NCI-H2227 treated with DMSO at 0.1 percent for 48 hours (cell line): ENCODE measurements at places on chromosomes 2 and 18.

GRCh38 chr2:237120916-237121315 is 35.2 kb downstream of the COPS8 start:
- DNase-seq, result no peak

- DNase-seq, result no peak
Observed at GRCh38 chr2:189629531-189630453, 31.5 kb upstream of the ASNSD1 start.

DNA sequence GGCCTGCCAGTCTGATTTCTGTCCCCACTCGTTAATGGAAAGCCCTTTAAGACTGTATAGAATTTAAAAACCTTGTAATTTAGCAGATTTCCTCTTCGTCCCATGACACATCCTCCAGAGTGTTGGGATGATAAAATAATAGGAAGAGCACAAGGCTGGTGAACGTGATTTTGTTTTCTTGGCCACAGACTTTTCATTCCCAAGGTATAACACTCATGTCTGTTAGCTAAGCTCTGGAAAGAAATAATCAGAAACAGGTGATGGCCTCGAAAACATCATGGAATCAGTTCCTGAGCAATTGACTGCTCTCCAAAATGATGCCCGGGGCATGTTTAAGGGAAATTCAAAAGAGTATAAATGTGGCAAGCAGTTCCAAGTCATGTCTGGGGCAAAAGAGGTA is 337.8 kb upstream of the TCF4 start:
- no peak for DNase-seq

GRCh38 chr2:47521666-47522285 is 118.8 kb downstream of the MSH2 start:
- no peak for DNase-seq

- DNase-seq, result no peak
Observed at GRCh38 chr18:41144441-41144840, 810.6 kb upstream of the PIK3C3 start.

GRCh38 chr2:144518748-144519596 is 947 bp downstream of the ZEB2 start:
- DNase-seq, result no peak

DNA sequence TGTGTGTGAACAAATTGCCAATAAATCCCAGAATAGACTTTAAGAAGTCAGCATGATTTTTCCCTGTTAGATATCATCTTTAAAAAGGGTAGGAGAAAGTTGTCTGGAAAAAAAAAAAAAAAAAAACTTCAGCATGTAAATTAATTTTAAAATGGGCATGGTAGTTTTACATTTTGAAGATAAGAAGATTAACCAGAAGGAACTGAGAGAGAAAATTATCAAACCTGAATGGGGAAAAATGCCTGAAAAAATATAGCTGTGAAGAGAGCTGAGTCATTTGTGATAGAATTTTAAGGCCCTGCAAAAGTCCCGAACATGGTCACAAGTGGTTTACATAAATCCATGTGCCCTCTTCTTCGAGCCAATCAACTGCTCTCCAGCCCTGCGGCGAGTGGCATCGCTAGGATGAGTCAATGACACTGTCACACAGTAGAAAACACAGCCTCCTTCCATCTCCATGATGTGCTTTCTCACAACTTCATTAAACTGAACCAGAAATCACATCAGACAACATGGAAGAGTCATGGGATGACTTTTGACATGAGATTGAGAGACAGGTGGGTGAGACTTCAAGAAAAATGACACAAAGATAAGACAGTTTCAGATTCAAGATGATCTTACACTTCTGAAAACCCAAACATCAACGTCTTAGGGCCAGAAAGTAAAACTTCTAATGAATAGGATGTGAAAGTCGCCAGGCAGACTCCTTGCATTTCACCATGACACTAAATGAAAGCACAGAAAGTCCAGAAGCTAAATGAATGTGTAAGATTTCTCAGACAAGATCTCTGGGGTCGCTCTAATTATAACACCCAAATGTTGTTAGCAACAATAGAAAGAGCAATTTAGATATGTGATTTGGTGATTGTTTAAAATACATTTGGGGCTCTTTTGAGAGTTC is 273.0 kb upstream of the ID2 start:
- no peak for DNase-seq

- no peak for DNase-seq
Observed at GRCh38 chr18:8989855-8990254, 112.6 kb upstream of the NDUFV2 start.

GRCh38 chr2:71303849-71304248 is 27.7 kb upstream of the ZNF638 start:
- no peak for DNase-seq

- no peak for DNase-seq
Observed at GRCh38 chr18:77053616-77054287, 78.8 kb downstream of the MBP start.

GRCh38 chr2:212677466-212677865 is 138.9 kb upstream of the ERBB4 start:
- no peak for DNase-seq

DNA sequence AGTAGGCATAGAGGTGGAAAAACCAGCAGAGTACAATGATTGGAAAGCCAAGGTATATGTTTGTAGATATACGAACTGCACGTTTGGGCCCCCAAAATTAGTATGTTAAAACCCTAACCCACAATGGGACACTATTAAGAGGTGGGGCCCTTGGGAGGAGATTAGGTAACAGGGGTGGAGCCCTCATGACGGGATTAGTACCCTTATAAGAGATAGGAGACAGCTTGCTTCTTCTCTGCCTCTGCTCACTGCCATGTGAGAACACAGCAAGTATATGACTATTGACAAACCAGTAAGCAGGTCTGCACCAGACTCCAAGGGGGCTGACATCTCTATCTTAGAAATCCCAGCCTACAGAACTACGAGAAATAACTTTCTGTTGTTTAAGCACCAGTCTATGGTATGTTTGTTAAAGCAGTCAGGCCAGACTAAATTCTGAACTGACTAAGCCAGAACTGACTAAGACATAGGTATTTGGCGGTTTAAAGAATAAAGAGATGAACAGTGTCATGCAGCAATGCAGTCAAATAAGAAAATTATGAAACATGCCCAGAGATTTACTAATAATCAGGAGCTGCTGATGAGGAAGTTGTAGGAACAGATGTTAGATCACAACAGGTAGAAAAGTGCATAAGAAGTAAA is 182.9 kb downstream of the DYM start:
- no peak for DNase-seq

GRCh38 chr18:22273101-22274039 is 104.0 kb downstream of the GATA6 start:
- no peak for DNase-seq

- no peak for DNase-seq
Observed at GRCh38 chr2:241936457-241937133, 67.1 kb downstream of the RTP5 start.

GRCh38 chr2:86243950-86244733 is 44.9 kb downstream of the MRPL35 start:
- no peak for DNase-seq

DNA sequence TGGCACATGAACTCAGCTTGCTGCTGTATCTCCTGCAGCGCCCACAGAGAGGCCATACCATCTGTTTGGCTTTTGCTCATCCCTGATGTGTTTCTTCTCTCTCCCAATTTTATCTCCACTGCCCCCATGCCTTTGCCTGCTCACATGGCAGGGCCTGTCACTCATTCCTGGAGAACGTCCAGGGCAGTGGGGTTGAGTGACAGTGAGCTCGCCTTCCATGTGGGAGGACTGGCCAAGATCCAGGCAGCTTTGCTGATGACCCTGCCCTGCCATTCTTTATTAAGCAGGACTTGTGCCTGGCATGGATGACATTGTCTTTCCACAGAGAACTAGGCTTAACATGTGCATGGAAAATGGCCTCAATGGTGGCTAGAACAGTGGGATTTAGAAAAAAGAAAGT is 230.5 kb upstream of the THSD7B start:
- no peak for DNase-seq

DNA sequence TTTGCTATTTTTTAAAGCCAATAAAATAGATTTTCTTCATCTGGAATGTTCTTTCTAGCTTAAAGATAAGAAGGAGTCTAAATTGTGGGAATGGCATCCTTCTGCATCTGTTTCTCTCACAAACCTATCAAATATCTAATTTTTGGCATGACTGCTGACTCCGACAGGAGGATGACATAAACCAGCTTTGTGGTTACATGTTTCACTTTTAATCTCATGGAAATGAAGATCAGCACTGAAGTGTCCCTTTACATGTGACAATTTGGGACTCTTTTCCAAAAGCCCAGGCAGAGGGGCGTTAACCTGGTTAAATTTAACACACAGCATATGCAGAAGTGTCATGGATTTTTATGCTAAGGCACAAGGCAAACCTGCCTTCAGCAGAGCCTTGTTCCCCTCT is 694.7 kb downstream of the ARHGAP15 start:
- no peak for DNase-seq
